ENCODE measurements at places on chromosomes 16 and 17. TPM values are rescaled to one million over a fixed set of nuclear protein-coding genes. Genes with fewer than 3 reads are reported as not detected.

Gene CHAD
- total RNA-seq = 0.15 TPM

Gene SLFN11
- 17.5 TPM for total RNA-seq

Gene PLA2G10
- not detected for total RNA-seq

Gene CSH2
- not detected for total RNA-seq

Gene PLEKHH3
- total RNA-seq = 17.8 TPM

Gene HS3ST3B1
- 3.4 TPM for total RNA-seq

Gene CDH11
- total RNA-seq = 18.8 TPM

Gene TMEM114
- not detected for total RNA-seq

Gene NOXO1
- not detected for total RNA-seq

Gene MYH8
- total RNA-seq = not detected

Gene CCDC154
- total RNA-seq = 1.5 TPM

Gene PRPF8
- total RNA-seq = 195 TPM

Gene TMEM106A
- 1.3 TPM for total RNA-seq

Gene GPRC5C
- total RNA-seq = 39.2 TPM

Gene NEURL4
- 30.2 TPM for total RNA-seq

Gene TRPV3
- 1.7 TPM for total RNA-seq

Gene CES5A
- not detected for total RNA-seq

Gene GPR139
- total RNA-seq = not detected

Gene TBC1D3K
- total RNA-seq = not detected

Gene TAT
- total RNA-seq = not detected

Gene CCL1
- not detected for total RNA-seq

Gene ITGAL
- 0.56 TPM for total RNA-seq

Gene LITAF
- total RNA-seq = 70.6 TPM

Gene ABCC12
- 0.27 TPM for total RNA-seq

Gene WNT9B
- total RNA-seq = 0.81 TPM

Gene CRHR1
- total RNA-seq = 0.52 TPM

Gene XAF1
- total RNA-seq = 9.5 TPM

Gene USP43
- not detected for total RNA-seq

Gene PEMT
- 20.9 TPM for total RNA-seq

Gene KRT25
- total RNA-seq = not detected

Gene ABCA9
- total RNA-seq = 15.1 TPM

Gene SLC5A11
- not detected for total RNA-seq

Gene PPY
- not detected for total RNA-seq

Gene SPEM2
- total RNA-seq = not detected

Gene SRL
- 408 TPM for total RNA-seq

Gene WFIKKN1
- total RNA-seq = 0.25 TPM

Gene GAST
- not detected for total RNA-seq

Gene PRSS22
- total RNA-seq = not detected

Gene SEC14L5
- total RNA-seq = 3.5 TPM

Gene CEP295NL
- 0.23 TPM for total RNA-seq

Gene GDE1
- total RNA-seq = 115 TPM

Gene SREBF1
- total RNA-seq = 24.6 TPM

Gene CD300E
- 0.19 TPM for total RNA-seq

Gene DVL2
- total RNA-seq = 14.0 TPM

Measured in heart left ventricle (tissue), 16 donors.